DMS79 treated with DMSO at 0.1 percent for 48 hours (cell line): ENCODE measurements at places on chromosomes 4 and X.

DNA sequence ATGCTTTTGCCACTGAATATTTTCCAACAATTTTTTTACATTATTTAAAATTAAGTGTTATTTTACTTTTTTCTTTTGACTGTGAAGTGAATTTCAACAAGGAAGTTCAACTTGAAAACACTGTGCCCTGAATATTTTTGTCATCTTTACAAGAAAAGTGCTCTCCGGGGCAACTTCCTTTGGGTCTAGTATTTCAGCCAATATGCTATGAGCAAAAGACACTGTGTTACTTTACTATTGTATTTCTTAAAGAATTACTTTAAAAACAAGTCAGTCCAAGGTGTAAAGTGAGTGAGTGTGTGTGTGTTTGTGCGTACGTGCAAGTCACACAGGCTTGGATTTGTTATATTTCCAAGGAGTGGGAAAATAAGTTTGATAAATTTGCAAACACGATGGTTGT lies 7.6 kb upstream of the USP53 start:
- DNase-seq = no peak

DNA sequence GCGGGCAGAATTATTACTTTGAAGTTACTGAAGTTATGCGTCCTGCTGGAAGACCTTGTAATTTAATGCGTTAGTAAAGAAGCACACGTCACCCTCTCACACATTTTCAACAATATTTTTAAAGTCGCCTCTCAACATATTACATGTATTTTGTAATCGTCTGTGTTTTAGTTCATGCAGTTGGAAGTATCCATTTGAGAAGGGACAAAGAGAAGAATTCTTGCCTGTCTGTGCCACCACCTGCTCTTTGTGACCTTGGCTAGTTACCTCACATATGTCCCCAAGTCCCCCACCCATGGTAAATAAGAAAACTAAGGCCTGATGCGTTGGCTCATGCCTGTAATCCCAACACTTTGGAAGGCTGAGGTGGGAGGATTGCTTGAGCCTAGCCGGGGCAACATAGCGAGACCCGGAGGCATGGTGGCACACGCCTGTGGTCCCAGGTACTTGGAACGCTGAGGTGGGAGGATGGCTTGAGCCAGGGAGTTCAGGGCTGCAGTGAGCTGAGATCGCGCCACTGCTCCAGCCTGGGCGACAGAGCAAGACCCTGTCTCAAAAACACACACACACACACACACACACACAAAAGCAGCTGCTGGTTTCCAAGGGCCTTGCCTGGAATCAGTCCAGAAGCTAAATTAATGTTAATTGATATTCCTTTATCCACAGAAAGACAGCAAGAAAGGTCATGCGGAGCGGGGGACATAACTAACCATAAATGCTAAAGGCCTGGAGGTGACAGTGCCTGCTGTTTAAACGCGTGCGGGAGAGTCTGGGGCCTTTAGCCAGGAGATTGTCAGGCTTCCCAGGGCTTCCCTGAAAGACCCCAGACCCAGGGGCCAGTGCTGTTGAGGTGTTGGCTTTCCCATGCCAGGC lies 811 bp downstream of the TMEM187 start:
- DNase-seq = peak; percentile 12

DNA sequence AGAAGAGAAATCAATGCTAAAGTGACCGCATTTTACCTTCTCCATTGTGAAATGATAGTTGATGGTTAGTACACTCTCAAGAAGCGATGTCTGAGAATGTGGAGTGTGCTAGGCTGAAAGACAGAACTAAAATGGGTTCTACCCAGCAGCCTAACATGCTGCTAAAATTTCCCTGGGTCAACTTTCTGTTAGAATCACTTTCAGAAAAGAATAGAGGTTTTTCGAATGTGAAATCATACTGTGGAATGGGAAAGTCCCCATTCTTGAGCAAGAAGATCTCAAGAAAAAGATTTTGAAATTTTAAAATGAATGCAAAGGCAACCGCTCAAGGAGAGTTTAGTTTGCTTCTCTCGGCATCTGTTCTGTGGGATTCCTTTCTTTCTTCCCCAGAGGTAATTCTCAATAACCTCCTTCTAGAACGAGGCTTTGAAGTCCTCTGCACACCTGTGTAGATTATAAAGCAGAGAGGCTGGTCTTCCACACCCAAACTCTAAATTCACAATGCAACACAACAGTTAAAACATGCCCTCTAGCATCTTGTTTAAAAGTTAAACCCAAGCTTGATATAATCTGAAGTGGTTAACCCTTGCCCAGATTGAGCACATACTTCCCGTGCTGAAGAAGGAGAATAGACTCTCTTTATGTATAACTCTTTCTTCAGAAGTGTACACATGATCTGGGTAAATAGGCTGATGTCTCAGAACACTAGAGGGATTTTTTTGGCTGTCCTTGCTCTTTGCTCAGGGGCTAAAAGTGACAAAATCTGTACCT lies 208.7 kb upstream of the KLF3 start:
- no peak for DNase-seq

DNA sequence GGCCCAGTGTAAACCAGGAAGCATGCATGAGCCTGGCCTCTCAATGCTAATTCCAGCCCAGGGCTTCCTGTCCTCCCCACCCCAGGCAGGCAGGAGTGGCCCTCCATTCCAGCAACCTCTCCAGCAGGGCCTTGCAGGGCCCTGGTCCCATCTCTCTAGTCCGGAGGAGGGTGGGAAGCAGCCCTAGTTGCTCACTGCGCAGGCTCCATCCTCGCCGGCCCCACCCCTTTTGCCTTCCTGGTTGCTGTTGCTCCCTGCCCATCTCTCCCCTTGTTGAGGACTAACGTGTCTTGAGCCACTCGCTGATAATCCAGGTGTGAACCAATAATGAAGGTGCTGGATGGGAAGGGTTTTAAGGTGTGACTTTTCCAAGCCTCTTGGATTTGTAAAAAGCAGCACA lies 161.2 kb upstream of the BCOR start:
- no peak for DNase-seq

- no peak for DNase-seq
Measured at GRCh38 chr4:13522282-13523104, 21.8 kb downstream of the NKX3-2 start.

DNA sequence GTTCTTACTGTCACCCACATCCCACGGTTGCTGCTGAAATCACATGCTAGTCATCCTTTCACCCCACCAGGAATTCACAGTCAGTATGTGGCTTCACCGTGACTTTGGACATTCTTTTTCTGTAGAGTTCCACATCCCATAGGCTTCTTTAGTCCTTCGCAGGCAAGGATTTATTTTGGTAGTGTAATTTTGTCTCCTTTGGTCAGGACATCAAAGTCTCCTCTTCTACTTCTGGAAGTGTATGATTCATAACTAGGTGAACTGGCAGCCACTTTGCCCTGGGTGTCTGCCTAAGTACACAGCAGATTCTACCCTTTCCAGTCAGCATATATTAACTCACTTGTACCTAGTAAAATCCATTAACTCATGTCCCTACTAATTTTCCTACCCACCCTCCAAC lies 38.3 kb upstream of the MMAA start:
- DNase-seq = no peak

GRCh38 chr4:149791851-149792250 lies 23.8 kb downstream of the IQCM start:
- no peak for DNase-seq

DNA sequence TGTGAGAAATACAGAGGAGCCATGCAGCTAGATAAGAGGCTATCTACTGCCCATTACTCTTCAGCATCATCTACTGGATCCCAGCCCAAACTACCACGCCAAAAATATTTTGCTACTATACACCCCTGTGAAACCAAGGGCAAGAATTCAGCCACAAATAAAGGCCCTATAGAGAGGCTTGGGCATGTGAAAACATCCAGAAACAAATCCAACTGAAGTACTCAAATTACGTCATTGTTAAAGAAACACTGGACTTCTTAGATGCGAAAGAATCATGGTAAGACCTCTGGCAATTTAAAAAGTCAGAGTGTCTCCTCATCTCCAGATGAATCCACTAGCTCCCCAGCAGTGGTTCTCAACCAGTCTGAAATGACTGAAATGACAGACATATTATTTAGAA lies 12.8 kb downstream of the NDST3 start:
- DNase-seq = no peak

- DNase-seq = no peak
Measured at GRCh38 chr4:151152028-151152427, 52.6 kb downstream of the RPS3A start.

DNA sequence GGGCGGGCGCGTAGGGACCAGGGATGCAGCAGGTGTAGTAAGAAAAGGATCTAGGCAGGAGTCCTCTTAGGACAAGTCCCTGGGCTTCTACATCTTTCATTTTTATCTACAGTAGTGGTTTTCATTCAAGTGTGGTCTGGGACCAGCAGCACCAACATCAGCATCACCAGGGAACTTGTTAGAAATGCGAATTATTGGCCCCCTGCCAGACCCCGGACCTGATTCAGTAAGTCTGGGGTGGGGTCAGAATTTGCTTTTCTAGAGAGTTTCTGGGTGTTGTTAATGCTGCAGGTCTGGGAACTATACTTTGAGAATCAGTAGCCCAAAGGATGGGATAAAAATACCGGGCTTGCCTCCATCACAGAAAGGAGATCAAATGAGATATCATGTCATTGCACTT lies 1.3 kb upstream of the PCYT1B start:
- DNase-seq = no peak

- DNase-seq = no peak
Measured at GRCh38 chr4:81682492-81682891, 210.8 kb upstream of the RASGEF1B start.

GRCh38 chrX:68901519-68901918 lies 72.7 kb downstream of the EFNB1 start:
- no peak for DNase-seq

DNA sequence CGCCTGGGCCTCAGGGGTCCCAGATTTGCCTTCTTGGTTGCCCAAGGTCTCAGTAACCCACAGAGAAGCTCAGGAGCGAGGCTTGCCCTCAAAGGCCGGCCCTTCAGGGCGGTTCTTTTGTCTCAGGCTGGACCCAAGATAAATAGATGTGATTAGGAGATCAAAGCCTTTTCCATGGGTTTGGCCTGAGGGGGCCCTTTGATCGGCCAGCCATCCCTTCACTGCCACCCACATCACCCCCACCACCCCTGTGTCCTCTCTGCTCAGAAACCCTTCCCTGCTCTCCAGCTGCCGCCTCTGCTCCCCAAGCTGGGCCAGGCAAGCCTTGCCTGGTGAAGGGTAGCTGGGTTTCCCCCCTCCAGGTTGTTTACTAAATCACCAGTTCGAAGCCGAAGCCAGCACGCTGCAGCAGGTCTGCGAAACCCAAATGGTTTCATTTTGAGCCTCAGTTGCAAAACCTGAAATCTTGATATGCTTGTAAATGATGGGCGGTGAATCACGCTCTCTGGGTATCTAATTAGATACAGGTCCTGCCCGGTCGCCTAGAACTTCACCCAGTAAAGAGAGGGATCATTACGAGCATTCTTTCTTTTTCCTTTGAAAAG lies 202.6 kb upstream of the BCOR start:
- no peak for DNase-seq

- no peak for DNase-seq
Measured at GRCh38 chr4:22850630-22851029, 157.9 kb downstream of the GBA3 start.

DNA sequence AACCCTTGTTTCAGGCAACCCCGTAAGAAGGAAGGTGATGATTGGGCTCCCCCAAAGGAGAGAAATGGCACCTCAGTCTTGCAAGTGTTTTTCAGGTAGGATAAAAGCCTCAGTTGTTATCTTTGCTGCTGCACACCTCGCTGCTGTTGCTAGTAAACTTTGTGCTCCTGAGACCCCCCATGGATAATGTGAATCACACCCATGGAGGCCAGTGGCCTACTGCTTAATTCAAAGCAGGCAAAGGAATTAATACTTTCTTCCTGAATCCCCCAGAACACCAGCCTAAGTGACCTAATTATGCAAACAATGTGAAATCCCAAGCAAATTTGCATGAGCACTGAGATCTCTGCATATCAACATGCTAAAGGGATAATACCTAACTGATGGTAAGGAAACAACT lies 337.5 kb downstream of the GRIA2 start:
- no peak for DNase-seq

GRCh38 chr4:6733358-6734164 lies 17.6 kb downstream of the BLOC1S4 start:
- DNase-seq = no peak

DNA sequence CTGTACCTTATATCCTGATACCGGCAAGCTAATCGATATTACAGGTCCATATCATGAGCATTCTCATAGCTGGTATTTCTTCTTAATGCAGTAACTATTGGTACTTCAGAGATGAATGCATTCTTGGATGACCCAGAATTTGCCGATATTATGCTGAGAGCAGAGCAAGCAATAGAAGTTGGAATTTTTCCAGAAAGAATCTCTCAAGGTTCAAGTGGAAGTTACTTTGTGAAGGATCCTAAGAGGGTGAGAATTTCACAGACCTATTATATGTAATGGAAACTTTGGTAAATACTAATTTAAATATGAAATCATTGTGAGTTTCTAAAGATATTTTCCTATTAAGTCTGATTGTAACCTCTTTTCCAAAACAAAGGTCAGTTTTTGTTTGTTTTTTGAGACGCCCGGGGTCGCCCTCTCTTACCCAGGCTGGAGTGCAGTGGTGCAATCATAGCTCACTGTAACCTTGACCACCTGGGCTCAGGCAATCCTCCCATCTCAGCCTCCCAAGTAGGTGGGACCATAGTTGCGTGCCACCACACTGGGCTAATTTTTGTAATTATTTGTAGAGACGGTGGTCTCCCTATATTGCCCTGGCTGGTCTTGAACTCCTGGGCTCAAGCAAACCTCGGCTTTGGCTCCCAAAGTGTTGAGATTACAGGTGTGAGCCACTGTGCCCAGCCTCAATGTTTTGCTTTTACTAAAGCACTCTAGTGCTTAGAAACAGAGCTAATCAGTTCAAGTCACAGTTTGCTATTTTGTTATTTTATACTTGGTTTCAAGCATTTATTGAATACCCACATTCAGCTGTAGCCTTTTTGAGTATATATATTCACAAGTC lies 18.6 kb downstream of the PI4K2B start:
- DNase-seq = peak; percentile 27

GRCh38 chr4:109953556-109953955 lies 40.9 kb downstream of the EGF start:
- DNase-seq = no peak

- DNase-seq = peak; percentile 13
Measured at GRCh38 chrX:134460862-134461220, 876 bp downstream of the HPRT1 start.

DNA sequence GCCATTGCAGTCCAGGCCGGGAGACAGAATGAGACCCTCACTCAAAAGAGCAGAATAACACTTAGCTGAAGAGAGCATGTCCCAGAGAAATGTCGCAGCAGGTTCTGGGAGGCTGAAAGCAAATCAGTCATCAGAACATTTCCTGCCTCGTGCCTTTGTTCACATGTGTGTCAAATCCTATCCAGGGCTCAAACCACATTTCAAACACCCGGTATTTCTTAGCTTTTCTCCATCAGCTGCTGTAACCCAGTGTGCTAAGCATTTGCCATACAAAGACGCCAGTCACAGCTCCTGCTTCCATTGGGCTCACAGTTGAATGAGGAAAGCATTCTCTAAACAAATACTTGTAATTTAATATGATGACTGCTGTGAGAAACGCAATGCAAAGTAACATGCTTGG lies 6.0 kb downstream of the PALLD start:
- DNase-seq = no peak
